ENCODE measurements at places on chromosomes 11 and 22. TPM values are rescaled to one million over a fixed set of nuclear protein-coding genes. Genes with fewer than 3 reads are reported as not detected.

GRCh38 chr11:77054084-77054483 is 12.7 kb upstream of the CAPN5 start:
- no peak for DNase-seq

DNA sequence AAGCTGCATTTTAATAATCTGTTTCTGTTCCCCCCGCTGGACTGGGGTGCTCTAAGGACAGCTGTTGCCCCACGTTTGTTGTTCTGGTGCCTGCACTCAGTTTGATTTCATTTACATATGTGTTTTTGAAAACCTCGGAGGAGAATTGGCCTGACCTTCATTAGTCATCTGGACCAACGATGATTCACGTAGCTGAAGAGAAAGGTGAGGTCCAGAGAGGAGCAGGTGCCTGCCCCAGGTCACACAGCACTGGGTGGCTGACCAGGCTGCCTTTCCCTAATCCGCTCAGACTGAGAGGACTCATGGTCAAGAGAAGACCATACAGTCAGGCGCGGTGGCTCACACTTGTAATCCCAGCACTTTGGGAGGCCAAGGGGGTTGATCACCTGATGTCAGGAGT is 3.8 kb downstream of the CSDC2 start:
- DNase-seq, result no peak

DNA sequence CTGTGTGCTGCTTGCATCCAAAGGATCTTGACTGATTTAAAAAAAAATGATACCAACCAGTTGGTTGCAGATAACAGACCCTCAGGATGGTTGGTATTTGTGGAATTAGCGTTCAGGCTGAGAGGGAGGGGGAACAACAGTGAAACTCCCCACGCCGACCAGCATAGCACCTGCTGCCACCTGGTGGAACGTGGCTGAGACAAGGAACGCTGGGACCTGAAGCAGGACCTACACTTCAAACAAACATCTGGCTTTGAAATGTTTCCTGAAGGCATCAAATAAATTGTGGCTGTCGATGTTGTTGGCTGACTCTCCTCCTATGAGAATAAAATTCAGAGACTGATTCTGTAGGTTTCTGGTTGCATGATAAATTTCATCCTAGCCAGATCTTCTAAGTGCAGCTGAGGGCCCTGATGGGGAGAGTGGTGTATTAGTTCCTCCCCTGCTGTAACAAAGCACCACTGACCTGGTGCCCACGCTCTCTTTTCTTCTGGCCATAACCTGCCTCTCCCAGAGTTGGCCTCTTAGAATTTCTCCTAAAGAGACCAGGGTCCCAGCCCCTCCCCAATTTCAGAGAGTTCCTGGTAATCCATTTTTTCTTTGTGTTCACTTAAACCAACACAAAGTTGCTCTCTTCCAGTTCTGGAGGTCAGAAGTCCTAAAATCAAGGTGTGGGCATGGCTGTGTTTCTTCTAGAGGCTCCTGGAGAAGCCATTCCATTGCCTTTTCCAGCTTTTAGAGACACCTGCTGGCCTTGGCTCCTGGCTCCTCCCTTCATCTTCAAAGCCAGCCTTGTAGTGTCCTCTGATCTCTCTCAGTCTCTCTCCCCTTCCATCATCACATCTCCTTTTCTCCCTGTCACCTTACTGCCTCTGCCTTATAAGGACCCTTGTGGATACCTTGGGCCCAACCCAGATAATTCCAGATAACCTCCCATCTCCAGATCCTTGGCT is 17.3 kb downstream of the APOL2 start:
- DNase-seq, result peak; percentile 69

DNA sequence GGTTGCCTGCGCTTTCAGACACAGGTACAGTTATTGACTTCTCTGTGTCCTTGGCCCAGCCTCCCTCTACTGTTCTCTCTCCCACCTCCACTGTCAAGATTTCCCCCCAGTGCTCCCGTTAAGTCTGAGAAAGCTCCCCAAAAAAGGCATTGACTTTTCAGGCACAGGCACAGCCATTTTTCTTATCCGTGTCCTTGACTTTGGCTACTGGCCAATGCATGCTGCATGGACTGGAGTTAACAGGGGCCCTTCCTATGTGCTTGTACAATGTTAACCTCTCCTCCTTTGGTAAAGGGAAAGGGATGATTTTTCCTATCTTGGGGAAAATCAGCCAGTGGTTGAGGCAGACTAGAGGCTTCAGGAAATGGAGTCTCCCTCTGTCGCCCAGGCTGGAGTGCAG is 4.3 kb downstream of the APOL5 start:
- no peak for DNase-seq

GRCh38 chr11:13229711-13230318 is 47.8 kb upstream of the BMAL1 start:
- no peak for DNase-seq

- DNase-seq, result no peak
Observed at GRCh38 chr11:77886401-77886800, 65.5 kb downstream of the AAMDC start.

DNA sequence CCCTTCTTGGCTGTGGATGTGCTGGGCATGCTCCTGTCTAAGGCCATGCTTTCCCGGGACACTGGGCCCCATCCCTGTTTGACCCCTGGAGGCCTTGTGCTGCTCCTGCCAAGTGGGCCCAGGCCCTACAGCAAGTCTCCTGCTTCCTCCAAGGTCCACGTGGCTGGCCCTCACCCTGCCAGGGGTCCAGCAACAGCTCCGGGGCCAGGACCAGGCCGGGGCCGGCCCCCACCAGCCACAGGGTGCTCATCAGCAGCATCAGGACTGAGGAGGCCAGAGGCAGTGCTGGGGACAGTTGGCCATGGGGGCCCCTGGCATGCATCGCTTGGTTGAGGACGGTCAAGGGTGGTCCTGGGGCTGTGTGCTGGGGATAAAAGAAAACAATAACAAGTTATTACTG is 2.5 kb downstream of the RHBDD3 start:
- no peak for DNase-seq

DNA sequence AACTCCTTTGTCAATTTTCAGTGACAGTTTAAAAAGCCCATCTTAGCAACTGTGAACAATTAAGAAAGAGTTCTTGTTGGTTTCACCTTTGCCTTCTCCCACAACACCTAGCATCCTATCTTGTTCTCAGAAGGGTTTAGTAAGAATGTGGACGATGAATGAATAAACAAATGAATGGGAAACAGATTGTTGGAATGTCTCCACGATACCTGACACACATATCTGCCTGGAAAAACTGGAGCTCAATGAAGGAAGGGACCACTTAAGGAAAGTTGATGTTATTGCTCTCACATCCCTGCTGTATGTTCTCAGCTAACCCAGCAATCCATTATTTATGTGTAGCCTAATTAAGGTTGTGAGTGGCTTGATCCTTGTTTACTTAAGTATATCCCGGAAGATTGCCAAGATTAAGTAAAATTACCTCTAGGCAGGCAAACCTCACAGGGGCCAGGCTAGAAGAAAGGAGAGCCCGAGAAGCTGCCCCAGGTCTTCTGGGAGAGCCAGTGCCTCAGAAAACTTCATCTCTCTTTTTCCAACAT is 286.4 kb downstream of the NXPE2 start:
- no peak for DNase-seq

DNA sequence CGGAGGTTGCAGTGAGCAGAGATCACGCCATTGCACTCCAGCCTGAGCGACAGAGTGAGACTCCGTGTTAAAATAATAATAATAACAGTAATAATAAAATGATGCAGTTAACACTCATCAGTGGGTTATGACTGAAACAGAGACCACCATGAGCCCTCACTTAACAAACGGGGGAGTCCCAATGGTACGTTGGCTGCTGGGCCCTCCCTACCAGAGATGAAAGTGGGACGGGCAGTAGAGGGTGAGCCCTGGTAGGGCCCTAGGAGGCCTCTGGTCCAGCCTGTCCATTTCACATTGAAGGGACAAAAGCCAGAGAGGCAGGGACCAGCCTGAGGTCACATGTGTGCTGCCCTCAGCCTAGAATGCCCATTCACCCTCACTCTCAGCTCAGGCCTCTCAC is 13.7 kb upstream of the KIAA0930 start:
- no peak for DNase-seq

DNA sequence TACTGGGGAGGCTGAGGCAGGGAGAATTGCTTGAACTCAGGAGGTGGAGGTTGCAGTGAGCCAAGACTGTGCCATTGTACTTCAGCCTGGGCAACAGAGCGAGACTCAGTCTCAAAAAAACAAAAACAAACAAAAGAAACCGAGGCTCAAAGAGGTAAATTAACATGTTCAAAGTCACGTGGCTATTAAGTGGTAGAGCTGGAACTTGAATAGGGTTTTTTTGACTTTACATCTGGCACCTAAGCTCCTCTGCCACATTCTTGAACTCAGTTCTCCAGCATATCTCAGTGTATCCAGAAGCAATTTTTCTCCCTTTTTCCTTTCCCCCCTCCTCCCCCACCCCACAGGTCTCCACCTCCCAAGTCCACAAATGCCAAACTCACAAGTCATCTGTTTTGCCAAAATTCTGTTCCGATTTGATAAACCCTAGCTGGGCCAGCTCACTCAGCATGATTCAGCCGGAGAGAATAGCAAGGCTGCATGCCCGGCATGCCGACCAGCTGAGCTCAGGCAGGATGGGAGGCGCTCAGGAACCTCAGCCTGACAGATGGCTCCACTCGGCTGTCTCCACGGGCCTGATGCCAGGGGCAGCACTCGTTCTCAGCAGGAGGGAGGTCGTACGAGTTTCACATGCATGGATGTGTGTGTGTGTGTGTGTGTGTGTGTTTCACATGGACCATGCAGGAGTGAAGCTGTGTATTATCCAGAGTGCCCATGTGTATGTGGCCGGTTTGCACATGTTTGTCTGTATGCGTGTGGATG is 63.2 kb upstream of the RRAS2 start:
- DNase-seq, result peak; percentile 76

Gene APOC3
- total RNA-seq, result not detected

Gene LRRC74B
- total RNA-seq, result 3.6 TPM

Gene VSIG10L2
- not detected for total RNA-seq

Gene ACR
- total RNA-seq, result 0.62 TPM

Data from lower lobe of right lung (tissue), 2 donors.